ENCODE measurements at places on chromosomes 7 and 10. TPM values are rescaled to one million over a fixed set of nuclear protein-coding genes. Genes with fewer than 3 reads are reported as not detected.

Gene CHAT
- not detected for total RNA-seq

Gene NEUROD6
- not detected for total RNA-seq

Gene PCGF6
- total RNA-seq = 13.9 TPM

Gene SFTPA2
- not detected for total RNA-seq

Gene NKX2-3
- total RNA-seq = not detected

Gene INMT
- total RNA-seq = 0.40 TPM

Gene FEZF1
- not detected for total RNA-seq

Gene RNF32
- total RNA-seq = 4.1 TPM

Gene PON3
- total RNA-seq = not detected

Gene BLVRA
- total RNA-seq = 42.4 TPM

Gene TMEM213
- 0.73 TPM for total RNA-seq

DNA sequence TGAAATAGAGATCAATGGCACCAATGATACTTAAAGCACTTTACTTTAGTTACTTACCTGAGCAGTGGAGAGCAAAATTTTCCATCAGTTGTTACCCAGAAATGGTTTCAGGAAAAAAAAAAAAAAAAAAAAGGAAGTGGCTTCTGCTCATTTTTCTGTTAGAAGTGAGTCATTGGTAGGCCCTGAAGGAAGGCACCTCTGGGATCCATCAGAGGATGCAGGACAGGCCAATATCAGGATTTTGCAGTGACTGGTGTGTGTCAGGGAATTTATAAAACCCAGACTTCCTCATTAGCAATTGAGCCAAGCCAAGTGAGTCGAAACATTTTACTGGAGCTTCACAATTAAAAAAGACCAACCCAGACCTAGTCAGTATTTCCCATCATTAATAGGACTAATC lies 2.3 kb upstream of the SMIM30 start:
- peaks cover 40% of the 10 kb centered on the region for H3K4me1 ChIP-seq
- no peak overlapping the region for H3K4me3 ChIP-seq
- no peak overlapping the region for H3K27ac ChIP-seq
- no peak for DNase-seq
- H3K27me3 ChIP-seq = no peaks in the 10 kb centered on the region

GRCh38 chr10:113003052-113003451 lies 53.0 kb downstream of the TCF7L2 start:
- H3K4me1 ChIP-seq = peaks cover 12% of the 10 kb centered on the region
- H3K4me3 ChIP-seq = no peak overlapping the region
- peaks cover 55% of the 10 kb centered on the region for H3K27me3 ChIP-seq
- no peak overlapping the region for H3K27ac ChIP-seq
- H3K36me3 ChIP-seq = no peaks in the 10 kb centered on the region
- no peak for DNase-seq

- H3K27me3 ChIP-seq = peaks cover 5% of the 10 kb centered on the region
- H3K27ac ChIP-seq = no peak overlapping the region
- DNase-seq = no peak
- peaks cover 11% of the 10 kb centered on the region for H3K4me1 ChIP-seq
- H3K36me3 ChIP-seq = no peaks in the 10 kb centered on the region
- no peak overlapping the region for H3K4me3 ChIP-seq
These were observed 92.3 kb downstream of the CTNNA3 start for GRCh38 chr10:67603701-67604100.

DNA sequence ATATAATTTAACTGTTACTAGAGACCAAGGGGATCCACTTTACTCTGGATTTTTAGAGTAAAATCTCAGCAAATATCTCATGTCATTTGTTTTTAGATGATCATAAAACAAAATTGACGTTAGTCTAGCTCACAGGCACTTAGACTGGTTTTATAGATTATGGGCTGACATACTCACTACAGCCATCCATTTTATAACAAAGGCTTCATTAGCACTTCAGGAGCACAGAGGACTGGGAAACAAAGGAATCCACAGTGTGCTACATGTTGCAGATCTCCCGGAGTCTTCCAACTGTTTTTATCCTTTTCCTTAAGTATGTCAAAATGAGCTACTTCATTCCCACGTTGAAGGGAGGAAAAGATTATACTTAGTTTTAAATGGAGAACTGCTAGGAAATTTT lies 15.9 kb upstream of the SCRN1 start:
- H3K27ac ChIP-seq = no peak overlapping the region
- H3K27me3 ChIP-seq = peaks cover 5% of the 10 kb centered on the region
- no peaks in the 10 kb centered on the region for H3K36me3 ChIP-seq

DNA sequence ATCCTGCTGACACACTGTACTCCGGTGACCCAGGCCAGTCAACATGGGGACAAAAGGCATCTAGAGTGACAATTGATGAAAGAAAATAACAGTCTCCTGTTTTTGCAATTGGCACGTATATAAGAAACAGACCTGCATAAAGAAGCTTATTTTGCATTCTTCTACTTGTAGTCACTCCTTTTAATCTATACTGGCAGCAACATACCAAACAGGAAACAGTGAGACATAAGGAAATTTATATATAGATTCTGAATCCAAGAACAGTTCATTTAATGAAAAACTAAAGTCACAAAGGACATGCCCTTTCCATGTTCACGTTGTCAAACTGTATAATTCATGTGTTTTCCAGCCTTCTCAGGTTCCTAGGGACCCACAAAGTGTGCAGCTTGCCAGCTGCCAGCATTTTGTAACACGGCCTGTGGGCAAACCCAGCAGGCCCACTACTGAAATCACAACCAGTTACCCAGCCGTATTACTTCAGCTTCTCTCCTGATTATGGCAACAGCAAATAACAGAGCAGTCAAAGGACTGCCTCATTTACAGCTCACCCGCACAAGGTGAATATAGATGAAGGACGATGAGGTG lies 72.3 kb downstream of the AMPH start:
- H3K36me3 ChIP-seq = no peaks in the 10 kb centered on the region
- no peak overlapping the region for H3K27ac ChIP-seq
- no peak for DNase-seq
- no peaks in the 10 kb centered on the region for H3K4me1 ChIP-seq

GRCh38 chr7:130794619-130794922 lies 60.6 kb upstream of the KLF14 start:
- H3K36me3 ChIP-seq = no peaks in the 10 kb centered on the region
- H3K4me1 ChIP-seq = no peaks in the 10 kb centered on the region
- DNase-seq = no peak
- H3K27ac ChIP-seq = no peak overlapping the region

GRCh38 chr7:121180436-121181063 lies 148.2 kb upstream of the WNT16 start:
- H3K4me3 ChIP-seq = no peak overlapping the region
- H3K4me1 ChIP-seq = peaks cover 3% of the 10 kb centered on the region
- peaks cover 5% of the 10 kb centered on the region for H3K27me3 ChIP-seq

- DNase-seq = peak; percentile 14
- H3K4me3 ChIP-seq = no peak overlapping the region
- H3K36me3 ChIP-seq = no peaks in the 10 kb centered on the region
- H3K27ac ChIP-seq = no peak overlapping the region
These were observed 10.0 kb downstream of the SFTPD start for GRCh38 chr10:79938728-79939406.

DNA sequence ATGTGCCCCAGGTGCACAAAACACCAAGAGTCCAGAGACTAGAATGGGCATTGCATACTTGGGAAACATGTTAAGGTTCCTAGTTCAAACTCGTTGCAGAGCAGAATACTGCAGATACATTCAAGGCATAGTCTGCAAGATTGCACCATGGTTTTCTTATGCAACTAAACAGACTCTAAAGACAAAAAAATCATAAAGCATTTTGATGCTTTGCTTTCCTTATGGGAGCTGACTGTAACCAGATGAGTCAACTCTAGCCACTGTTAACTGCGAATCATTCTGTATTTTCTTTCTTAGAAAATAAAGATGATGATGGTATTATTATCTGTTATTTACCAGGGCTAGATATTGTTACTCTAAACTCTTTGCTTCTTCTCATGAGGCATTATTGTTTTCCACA lies 19.7 kb downstream of the TRUB1 start:
- no peak overlapping the region for H3K27ac ChIP-seq
- H3K27me3 ChIP-seq = no peaks in the 10 kb centered on the region
- peaks cover 30% of the 10 kb centered on the region for H3K4me1 ChIP-seq
- H3K36me3 ChIP-seq = peaks cover 34% of the 10 kb centered on the region
- H3K4me3 ChIP-seq = no peak overlapping the region

DNA sequence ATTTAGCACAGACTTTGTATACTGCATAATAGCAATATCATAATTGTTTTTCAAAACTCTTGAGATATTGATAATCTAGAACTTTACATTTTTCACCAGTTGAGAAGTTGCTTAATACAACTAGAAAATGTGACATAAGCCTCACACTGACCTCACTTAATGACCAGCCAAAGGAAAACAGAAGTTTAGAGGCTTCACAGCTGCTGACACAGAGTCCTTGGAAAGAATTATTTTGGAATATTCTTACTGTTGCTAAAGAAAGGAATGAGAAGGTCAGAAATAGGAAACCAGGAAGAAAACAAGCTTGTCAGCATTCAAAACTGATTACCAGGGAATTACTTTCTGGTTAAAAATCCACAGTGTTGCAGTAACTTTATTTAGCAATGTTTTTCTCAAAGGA lies 35.5 kb upstream of the WASL start:
- H3K27me3 ChIP-seq = peaks cover 6% of the 10 kb centered on the region
- H3K4me3 ChIP-seq = no peak overlapping the region
- DNase-seq = no peak
- no peaks in the 10 kb centered on the region for H3K4me1 ChIP-seq
- H3K27ac ChIP-seq = no peak overlapping the region

- no peak for DNase-seq
- no peaks in the 10 kb centered on the region for H3K4me1 ChIP-seq
- H3K4me3 ChIP-seq = no peak overlapping the region
- H3K36me3 ChIP-seq = no peaks in the 10 kb centered on the region
- peaks cover 10% of the 10 kb centered on the region for H3K27me3 ChIP-seq
These were observed 44.0 kb upstream of the HPSE2 start for GRCh38 chr10:99279626-99280111.

- no peak for DNase-seq
- H3K4me1 ChIP-seq = no peaks in the 10 kb centered on the region
- H3K36me3 ChIP-seq = peaks cover 2% of the 10 kb centered on the region
- no peak overlapping the region for H3K27ac ChIP-seq
These were observed 47.2 kb downstream of the EXOC4 start for GRCh38 chr7:133300088-133300487.

DNA sequence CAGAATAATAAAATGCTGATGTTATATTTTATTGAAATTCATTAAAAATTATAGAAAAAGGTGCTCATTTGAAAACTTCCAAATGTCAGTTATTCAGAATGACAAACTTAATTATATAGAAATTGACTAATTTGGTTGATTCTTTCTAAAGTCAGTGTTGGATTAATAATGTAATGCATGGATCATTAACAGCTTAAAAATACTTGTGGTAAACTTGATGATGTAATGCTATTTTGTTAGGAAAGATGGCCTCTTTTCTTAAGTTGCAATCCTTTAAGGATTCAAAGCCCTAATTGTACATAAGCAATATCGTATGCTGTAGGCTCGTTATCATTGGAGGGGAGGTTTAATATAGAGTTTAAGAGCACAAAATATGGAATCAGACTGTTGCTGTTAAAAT lies 141.2 kb downstream of the ZEB1 start:
- H3K4me3 ChIP-seq = no peak overlapping the region
- H3K36me3 ChIP-seq = peaks cover 40% of the 10 kb centered on the region
- H3K4me1 ChIP-seq = peaks cover 2% of the 10 kb centered on the region
- H3K27ac ChIP-seq = no peak overlapping the region

GRCh38 chr10:61830072-61830845 lies 71.2 kb upstream of the ARID5B start:
- H3K27me3 ChIP-seq = no peaks in the 10 kb centered on the region
- no peaks in the 10 kb centered on the region for H3K36me3 ChIP-seq
- no peak overlapping the region for H3K27ac ChIP-seq
- H3K4me1 ChIP-seq = peaks cover 5% of the 10 kb centered on the region

GRCh38 chr7:157309988-157310668 lies 26.7 kb upstream of the DNAJB6 start:
- no peak overlapping the region for H3K4me3 ChIP-seq
- H3K36me3 ChIP-seq = no peaks in the 10 kb centered on the region
- no peak for DNase-seq
- peaks cover 41% of the 10 kb centered on the region for H3K4me1 ChIP-seq

GRCh38 chr7:131533566-131534561 lies 22.6 kb downstream of the PODXL start:
- DNase-seq = no peak
- no peaks in the 10 kb centered on the region for H3K4me1 ChIP-seq
- H3K36me3 ChIP-seq = no peaks in the 10 kb centered on the region
- H3K27me3 ChIP-seq = peaks cover 1% of the 10 kb centered on the region
- H3K27ac ChIP-seq = no peak overlapping the region

- H3K4me3 ChIP-seq = peak overlapping the region; percentile 37
- H3K27me3 ChIP-seq = no peaks in the 10 kb centered on the region
- peak overlapping the region; percentile 58 for H3K27ac ChIP-seq
- H3K4me1 ChIP-seq = peaks cover 59% of the 10 kb centered on the region
- DNase-seq = no peak
These were observed 9.1 kb downstream of the KLF6 start for GRCh38 chr10:3775696-3776551.

DNA sequence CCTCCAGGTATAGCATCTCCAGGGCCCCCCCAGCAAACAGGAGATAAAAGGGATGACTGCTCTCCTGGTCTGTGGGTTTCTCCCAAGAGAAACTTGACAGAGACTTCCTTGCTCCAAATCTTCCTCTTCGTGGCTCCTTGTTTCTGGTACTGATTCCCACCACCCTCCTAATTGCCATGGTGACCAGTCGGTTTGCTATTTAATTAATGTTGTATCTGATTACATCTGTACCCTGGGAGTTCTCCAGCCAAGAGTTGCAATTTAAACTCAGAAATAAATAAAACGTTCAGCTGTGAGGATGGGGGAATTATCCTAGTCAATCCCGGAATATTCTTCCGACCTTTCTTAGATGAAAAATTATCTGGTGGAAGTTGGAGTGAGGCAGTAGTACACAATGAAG lies 264.7 kb downstream of the PAXIP1 start:
- no peaks in the 10 kb centered on the region for H3K27me3 ChIP-seq
- no peak overlapping the region for H3K4me3 ChIP-seq
- no peaks in the 10 kb centered on the region for H3K36me3 ChIP-seq
- no peak for DNase-seq
- H3K4me1 ChIP-seq = no peaks in the 10 kb centered on the region
- H3K27ac ChIP-seq = no peak overlapping the region

GRCh38 chr10:29649561-29650551 lies 15.1 kb upstream of the SVIL start:
- H3K4me3 ChIP-seq = no peak overlapping the region
- peaks cover 27% of the 10 kb centered on the region for H3K27me3 ChIP-seq
- peaks cover 11% of the 10 kb centered on the region for H3K36me3 ChIP-seq
- no peak overlapping the region for H3K27ac ChIP-seq
- peaks cover 37% of the 10 kb centered on the region for H3K4me1 ChIP-seq

GRCh38 chr7:87398446-87398845 lies 53.0 kb downstream of the CROT start:
- H3K27ac ChIP-seq = no peak overlapping the region
- H3K4me3 ChIP-seq = no peak overlapping the region
- peaks cover 21% of the 10 kb centered on the region for H3K36me3 ChIP-seq
- no peaks in the 10 kb centered on the region for H3K27me3 ChIP-seq
- H3K4me1 ChIP-seq = peaks cover under 1% of the 10 kb centered on the region

GRCh38 chr7:2037808-2038522 lies 194.8 kb downstream of the MAD1L1 start:
- peak overlapping the region; percentile 75 for H3K4me3 ChIP-seq
- H3K36me3 ChIP-seq = peaks cover 4% of the 10 kb centered on the region
- H3K27me3 ChIP-seq = no peaks in the 10 kb centered on the region
- H3K4me1 ChIP-seq = peaks cover 30% of the 10 kb centered on the region
- DNase-seq = no peak

GRCh38 chr7:36630112-36630650 lies 94.1 kb downstream of the AOAH start:
- H3K4me1 ChIP-seq = no peaks in the 10 kb centered on the region
- H3K36me3 ChIP-seq = peaks cover 11% of the 10 kb centered on the region
- H3K4me3 ChIP-seq = no peak overlapping the region
- H3K27me3 ChIP-seq = no peaks in the 10 kb centered on the region
- H3K27ac ChIP-seq = no peak overlapping the region

- DNase-seq = no peak
- H3K27ac ChIP-seq = no peak overlapping the region
- no peaks in the 10 kb centered on the region for H3K4me1 ChIP-seq
- H3K4me3 ChIP-seq = no peak overlapping the region
- H3K36me3 ChIP-seq = no peaks in the 10 kb centered on the region
These were observed 192.9 kb upstream of the VSTM2A start for GRCh38 chr7:54349229-54349628.

Data from activated CD4-positive, alpha-beta memory T cell treated with anti-CD3 and anti-CD28 coated beads, Interleukin-2, amount 10 ng/mL, durations not matched to agents 7 days and 5 days (primary cell).